Type B pancreatic cell (in vitro differentiated cells): ENCODE measurements at places on chromosomes 5 and 9.

DNA sequence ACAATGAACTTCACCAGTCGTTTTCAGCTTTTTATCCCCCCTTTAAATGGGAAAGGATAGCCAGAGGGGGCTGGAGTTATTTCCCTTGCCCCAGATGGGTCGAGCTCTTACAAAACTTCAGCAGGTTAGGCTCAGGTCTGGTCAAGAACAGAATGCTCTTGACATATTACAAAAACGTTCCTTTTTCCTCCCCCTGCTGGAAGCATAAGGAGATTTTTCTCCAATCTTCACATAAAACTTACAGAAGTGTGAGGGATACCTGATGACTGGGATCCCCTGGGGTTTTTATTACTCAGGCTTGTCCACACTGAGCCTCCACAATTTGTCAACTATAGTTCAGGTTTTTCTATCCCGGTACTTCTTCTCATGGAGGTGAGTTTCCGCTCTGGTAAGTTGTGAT lies 60.8 kb downstream of the CSF2 start:
- DNase-seq = no peak

- no peak for DNase-seq
Measured at GRCh38 chr9:15505921-15506320, 4.8 kb downstream of the PSIP1 start.

GRCh38 chr9:86730163-86730928 lies 217.0 kb downstream of the GAS1 start:
- no peak for DNase-seq

DNA sequence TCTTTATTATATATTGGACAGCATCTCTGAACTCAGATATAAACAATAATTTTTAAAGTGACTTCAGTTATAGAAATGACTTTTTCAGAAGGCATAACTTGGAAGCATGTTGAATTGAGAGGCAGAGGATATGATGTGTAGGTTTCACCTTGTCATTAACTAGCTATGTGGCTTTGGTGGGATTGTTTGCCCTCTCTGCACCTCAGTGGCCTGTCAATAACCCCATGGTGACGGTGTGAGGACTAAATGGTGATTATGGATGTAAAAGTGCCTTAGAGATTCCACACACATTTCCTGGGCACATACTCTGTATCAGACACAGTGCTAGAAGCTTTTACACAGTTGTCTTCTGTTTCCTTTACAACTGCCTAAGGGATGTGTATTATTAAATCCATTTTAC lies 234.9 kb upstream of the TRIM32 start:
- no peak for DNase-seq

- no peak for DNase-seq
Measured at GRCh38 chr5:10583663-10584572, 20.0 kb downstream of the ANKRD33B start.

GRCh38 chr9:97984188-97985057 lies 1.3 kb downstream of the ANP32B start:
- peak; percentile 82 for DNase-seq

DNA sequence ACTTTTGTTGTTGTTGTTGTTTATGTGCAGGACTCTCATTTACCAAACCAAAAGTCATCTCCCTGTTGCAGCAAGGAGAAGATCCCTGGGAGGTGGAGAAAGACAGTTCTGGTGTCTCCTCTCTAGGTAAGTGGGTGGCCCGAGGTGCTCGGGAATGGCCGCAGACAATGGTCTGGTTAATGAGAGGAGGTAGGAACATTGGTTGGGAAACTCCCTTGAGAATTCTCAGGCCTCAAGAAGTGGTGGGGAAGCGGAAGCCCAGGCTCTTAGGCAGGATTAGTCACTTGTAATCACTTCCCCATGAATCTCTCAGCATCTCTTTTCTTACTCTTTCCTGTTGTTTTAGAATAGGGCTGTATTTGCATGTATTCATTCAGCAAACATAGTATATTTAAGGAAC lies 7.2 kb downstream of the ZNF354B start:
- peak; percentile 29 for DNase-seq

GRCh38 chr5:56094579-56095361 lies 100.0 kb upstream of the IL6ST start:
- no peak for DNase-seq

DNA sequence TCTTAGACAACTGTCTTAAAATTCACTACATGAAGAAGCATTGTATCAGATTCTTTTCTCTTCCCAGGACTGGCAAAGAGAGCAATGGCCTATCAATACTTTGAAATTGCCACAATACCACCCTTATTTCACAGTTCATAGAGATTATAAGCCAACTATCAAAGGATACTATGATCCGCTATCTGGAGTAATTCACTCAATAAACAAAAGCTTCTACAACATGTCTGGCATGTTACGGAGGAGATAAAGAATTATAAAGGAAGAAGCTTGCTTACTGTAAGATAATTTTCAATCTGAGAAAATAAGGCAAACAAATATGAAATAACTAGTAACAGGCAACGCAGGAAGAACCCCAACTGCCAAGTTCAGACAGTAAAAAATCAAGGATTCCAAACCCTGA lies 114.8 kb downstream of the GNAQ start:
- DNase-seq = no peak

GRCh38 chr5:130189961-130190360 lies 285.7 kb downstream of the CHSY3 start:
- no peak for DNase-seq

DNA sequence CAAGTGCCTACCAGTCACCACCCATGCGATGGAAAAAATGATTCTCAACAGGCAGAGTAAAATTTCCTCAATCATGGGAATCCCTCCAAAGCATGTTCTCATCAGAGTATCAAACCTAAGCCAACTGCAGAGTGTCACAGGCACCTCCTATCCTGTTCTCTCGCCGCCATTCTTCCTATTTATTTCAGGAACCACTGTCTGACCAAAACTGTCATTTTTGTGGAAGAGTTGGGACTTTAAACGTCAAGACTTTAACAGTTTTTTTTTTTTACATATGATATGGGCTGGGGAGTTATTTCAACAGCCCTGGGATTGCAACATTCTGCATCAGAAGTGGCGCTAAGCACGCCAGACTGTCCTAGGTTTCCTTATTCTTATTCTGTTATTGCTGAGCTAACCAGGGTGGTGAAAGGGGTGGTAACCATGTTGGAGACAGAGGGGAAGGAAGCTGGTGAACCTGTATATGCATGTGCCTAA lies 29.5 kb downstream of the PFDN1 start:
- DNase-seq = no peak

GRCh38 chr9:12718482-12719026 lies 25.4 kb downstream of the TYRP1 start:
- no peak for DNase-seq

GRCh38 chr9:74800226-74800625 lies 87.5 kb downstream of the TRPM6 start:
- no peak for DNase-seq
